Caco-2 (cell line): ENCODE measurements at places on chromosomes 11 and 22.

- no peak for DNase-seq
Observed at GRCh38 chr11:108790501-108791299, 125.8 kb downstream of the DDX10 start.

- DNase-seq, result no peak
Observed at GRCh38 chr22:37827056-37827455, 3.9 kb downstream of the GALR3 start.

DNA sequence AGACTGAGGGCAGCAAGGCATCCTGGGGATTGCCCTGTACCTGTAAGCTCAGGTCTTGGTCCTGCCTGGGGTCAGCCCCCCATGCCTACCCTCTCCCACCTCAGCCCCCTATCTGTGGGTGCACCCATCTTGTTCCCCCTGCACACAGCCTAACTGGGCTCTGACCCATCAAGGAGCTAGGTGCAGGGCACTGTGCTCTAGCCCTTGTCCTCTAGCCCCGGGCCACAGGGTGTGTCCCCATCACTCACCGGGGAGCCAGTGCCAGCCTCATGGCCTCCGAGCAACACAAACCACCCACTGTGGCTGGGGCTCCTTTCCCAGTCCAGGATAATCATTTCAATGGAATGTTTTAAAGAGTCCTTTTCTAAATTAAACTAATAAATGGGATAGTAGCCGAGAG is 293.9 kb upstream of the PLET1 start:
- no peak for DNase-seq

DNA sequence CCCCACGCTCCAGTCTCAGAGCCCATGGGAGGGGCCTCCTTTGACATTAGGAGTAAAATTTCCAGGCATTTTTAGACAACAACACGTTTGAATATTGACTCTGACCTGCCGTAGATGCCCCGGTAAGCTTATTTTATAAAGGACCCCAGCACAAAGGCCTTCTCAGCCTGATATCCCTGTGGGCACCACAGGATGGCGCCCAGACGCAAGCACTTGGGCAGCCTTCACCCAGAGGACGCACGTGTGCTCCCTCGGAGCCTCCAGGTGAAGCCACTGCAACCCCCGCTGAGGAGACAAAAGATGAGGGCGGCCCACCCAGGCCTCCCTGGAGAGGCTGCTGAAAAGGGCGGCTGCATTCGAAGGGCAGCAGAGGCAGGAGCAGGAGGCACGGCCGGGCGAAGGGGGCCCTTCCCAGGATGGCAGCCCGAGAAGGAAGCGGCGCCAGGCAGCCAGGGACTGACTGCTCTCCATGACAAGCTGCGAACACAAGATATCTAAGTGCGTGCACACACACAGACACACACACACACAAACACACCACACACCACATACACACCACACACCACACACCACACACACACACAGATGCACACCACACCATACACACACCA is 15.2 kb upstream of the TH start:
- peak; percentile 71 for DNase-seq

GRCh38 chr11:88363648-88364065 is 26.1 kb upstream of the CTSC start:
- DNase-seq, result no peak

- no peak for DNase-seq
Observed at GRCh38 chr11:47532597-47533213, 20.2 kb downstream of the CELF1 start.

- no peak for DNase-seq
Observed at GRCh38 chr11:62001450-62002191, 34.2 kb upstream of the FTH1 start.

GRCh38 chr11:132208477-132209055 is 838.2 kb downstream of the NTM start:
- DNase-seq, result no peak

DNA sequence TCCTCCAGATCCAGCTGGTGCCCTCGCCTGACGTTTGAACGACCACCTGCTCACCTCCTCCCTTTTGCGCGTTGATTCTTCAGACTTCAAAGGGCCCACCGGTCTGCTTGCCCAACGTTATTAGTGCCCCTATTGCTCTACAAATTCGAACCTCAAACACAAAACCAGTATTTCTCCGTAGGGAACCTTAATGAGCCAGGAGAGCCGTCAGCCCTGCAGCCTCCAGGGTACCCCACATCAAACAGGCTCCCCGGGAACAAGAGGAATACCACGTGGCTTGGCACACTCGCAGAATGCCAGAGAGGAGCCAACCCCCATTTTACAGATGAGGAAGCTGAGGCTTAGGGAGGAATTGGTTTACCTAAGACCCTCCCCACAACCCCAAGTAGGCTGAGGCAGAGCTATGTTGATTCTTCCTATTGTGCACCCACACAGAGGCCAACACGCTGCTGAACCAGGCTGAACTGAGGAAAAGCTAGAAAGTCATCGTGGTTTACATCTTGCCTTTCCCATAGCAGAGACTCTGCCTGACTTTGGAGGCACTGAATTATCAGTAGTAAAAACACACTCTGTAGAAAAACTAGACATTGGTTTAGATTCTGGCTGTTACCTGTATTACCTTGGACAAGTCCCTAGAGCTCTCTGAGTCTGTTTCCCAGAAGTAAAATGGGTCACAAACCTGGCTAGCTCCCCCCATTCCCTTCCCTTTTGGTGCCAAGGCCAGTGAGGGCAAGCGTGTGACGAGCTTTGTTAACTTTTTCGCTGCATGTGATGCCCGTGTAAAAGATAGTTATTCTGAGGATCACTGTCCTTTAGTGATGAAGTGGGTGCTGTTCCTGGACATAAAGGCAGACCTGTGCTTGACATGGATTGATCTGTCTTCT is 764 bp downstream of the TKFC start:
- no peak for DNase-seq

- no peak for DNase-seq
Observed at GRCh38 chr22:26437694-26438392, 8.8 kb downstream of the ASPHD2 start.

DNA sequence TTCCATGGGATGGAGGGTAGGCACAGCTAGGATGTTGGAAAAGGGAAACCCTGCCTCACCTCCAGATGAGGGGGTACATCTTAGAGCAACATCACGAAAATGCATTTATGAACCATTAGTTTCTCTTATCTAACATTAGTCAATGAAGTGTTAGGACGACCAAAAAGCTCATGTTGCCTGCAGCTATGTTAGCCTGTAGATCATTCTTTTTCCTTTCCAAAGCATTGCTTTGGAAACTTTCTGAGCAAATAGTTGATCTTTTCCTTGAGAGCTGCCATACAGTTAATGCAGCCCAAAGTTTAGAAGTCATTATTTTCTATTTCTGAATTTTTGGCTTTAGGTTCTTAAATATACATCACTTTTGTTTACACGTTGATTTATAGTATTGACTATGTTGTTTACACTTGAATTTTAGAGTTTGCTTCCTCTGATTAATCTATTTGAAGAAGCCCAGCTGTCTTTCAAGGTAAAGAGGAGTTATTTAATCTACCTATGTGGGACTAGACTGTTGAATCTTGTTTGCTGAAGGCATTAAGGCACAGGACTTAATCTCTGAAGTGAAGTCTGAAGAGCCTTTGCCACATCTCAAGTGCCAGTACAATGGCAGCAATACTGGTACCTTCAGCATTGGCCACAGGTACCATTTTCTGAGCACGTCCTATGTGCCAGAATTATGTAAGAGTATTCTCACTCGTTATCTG is 11.0 kb downstream of the POU2AF3 start:
- DNase-seq, result peak; percentile 31

DNA sequence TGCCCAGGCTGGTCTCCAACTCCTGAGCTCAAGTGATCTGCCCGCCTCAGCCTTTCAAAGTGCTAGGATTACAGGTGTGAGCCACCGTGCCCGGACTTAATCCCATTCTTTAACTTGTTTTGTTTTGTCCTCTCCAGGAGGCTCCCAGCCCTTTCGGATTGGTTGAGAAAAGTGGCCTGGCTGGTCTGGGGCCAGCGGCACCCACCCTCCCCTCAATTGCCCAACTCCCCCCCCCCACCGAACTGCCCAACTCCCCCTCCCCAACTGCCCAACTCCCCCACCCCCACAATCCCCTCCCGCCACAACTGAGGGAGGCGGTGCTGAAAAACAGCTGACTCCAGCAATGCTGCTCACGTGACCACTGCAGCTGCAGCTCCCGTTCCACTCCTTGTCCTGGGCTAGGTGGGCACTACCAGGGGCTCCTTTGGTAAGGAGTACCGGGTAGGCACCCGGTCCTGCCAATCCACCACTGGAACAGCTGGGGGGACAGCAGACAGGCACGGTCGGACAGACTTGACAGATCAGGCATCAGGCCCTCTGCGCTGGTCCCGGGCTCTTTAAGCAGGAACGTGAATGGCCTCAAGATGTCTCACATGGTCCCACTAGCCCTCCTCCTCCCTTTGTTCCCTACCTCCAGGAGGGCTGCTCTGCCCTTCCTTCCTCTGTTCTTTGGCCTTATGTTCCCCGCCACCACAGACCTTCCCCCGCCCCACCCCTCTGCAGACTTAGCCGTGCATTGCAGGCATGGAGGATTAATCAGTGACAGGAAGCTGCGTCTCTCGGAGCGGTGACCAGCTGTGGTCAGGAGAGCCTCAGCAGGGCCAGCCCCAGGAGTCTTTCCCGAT is at the start of gene TCN2:
TCN2 (plus strand) TSS at position 720 of the 845 bp plus-strand sequence. CDS start 158 bp downstream, outside the sequence.
- DNase-seq, result peak; percentile 82

DNA sequence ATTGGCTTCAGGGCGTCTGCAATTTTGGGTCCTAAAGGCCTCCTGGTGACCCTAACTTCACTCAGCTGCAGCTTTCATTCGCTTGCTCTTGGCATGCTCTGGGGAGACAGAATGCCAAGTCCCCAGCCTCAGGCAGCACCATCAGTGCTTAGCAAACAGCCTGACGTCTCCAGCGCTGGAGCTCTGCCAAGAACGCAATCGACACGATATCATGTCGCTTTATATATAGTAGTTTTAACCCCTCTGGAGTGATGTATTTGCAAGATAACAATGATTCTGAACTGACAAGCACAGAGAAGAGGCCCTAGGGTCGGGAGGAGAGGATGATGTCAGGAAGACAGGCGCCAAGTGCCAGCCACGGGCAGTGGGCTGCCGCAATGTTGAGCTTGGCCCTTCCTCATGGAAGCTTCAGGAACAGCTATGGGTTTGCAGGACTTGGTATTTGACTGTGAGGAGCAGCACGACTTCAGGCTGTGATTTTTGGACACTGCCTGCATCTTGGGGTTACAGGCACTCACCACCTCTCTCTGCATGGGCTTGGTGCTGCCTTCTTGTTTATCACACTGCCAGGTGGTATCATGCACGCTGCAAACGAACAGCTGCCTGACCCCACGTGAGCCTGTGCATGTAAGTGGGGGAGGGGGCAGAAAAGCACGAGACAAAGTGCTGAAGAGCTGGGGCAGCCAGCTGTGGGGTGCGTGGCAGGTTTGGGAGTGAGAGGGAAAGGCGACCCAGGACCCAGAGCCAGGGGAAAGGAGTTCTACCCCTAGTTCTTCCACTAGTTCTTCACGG is 26.1 kb downstream of the B3GAT1 start:
- DNase-seq, result no peak

- DNase-seq, result no peak
Observed at GRCh38 chr22:37633625-37634416, 5.6 kb upstream of the SH3BP1 start.

DNA sequence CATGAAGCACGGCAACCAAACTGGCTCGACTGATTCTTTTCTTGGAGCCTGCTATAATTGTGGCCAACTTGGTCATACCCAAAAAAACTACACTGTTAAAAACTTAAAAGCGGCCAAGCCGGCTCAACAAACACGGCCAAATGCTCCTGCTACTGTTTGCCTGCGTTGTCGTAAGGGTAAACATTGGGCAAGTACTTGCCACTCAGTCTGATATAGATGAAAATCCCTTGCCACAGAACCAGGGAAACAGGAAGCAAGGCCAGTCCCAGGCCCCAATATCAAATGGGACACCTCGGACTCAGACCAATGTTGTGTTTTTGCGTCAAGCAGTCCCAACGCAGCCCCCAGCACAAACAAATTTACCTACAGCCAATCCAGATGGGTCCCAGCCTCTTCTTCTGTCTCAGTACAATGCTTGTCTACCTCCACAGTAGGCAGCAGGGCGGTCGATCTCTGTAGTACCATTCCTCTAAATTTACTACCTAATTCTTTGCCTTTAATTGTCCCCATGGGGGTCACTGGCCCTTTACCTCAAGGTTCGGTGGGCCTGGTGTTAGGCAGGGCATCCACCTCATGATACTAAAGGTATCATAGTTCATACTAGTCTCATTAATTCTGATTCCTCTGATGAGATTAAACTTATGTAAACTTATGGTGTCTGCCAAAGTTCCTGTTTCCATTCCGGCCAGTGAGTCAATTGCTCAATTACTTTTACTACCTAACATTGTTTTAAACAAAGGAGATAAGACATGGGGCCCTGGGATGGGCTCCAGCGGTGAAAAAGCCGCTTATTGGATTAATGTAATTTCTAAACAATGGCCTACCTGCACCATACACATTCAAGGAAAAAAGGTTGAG is 3.7 kb upstream of the COMT start:
- no peak for DNase-seq

DNA sequence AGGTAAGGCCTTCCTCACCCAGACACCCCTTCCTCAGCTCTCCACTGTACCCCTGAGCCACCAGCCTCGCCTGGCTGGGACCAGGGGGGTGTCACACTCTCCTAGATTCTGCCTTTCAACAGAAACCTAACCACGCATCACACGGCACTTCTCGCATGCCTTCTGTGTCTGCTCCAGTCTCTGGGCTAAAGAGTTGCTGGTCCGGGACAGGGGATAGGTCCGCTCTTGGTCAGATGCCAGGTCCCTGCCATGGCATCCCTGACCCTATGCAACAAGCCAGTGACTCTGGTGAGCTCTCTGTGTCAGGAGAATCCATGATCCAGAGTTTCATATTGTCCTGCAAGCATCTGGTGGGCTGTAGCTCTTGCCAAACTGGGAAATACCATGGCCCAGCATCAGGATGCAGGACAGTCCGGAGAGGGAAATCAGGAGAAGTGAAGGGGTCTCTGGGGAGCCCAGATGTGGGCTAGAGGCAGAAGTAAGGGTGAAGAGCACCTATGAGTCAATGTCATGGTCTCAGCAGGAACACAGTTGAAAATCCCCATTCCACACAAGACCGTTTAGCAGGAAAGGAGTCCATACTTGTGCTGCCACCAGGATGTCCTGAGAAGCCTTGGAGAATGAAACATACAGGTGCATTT is 14.1 kb downstream of the IGLL5 start:
- no peak for DNase-seq

- DNase-seq, result no peak
Observed at GRCh38 chr11:33402066-33402465, 144.9 kb downstream of the HIPK3 start.

- no peak for DNase-seq
Observed at GRCh38 chr11:76131671-76132631, 74.4 kb downstream of the WNT11 start.
